NCI-H345 (cell line): ENCODE measurements at places on chromosomes 2 and 18.

DNA sequence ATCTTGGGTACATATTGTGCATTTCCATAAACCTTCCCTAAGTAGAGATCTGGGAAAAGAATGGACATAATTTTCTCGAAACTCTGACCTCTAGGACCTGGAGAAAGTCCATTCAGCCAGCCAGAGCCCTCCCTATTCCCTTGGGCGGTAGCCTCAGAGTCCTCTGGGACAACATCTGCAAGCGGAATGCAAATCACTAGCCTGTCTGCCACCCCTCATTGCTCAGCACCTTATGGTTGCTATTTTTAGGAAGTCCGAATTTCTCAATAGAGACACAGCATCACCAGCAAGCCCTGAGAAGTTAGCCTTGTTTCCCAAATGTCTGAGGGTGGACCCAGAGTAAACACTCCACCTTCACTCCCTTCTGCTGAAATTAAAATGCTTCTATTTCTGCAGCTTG lies 17.6 kb upstream of the CD28 start:
- DNase-seq = no peak

DNA sequence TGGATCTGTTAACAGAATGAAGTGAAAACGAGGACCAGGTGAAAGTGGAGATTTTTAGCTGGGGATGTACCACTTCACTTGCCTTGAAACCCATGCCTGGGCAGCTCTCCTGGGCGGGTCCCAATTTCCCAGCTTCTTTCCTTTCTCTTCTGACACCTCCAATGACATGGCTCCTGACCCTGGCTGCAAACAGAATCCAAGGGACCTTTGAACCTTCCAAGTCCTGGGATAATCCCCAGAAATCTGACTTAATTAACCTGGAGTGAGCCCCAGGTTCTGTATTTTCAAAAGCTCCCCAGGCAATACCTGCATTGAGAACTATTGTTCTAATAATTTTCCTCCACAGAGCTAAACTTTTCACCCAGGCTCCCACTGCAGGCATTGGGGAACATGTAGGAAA lies 495.9 kb downstream of the CNTNAP5 start:
- DNase-seq = no peak

- DNase-seq = no peak
These were observed 7.1 kb upstream of the SOS1 start for GRCh38 chr2:39127973-39128372.

- no peak for DNase-seq
These were observed 45.8 kb upstream of the CDKL4 start for GRCh38 chr2:39289609-39290008.

GRCh38 chr2:188449561-188449960 lies 157.9 kb downstream of the GULP1 start:
- no peak for DNase-seq

- DNase-seq = no peak
These were observed 52.2 kb downstream of the EML6 start for GRCh38 chr2:54775710-54776109.

- no peak for DNase-seq
These were observed 1.1 kb downstream of the KCNJ3 start for GRCh38 chr2:154699575-154699930.
